Metanephros (tissue), 2 donors: ENCODE measurements at places on chromosomes 13 and 19. TPM values are rescaled to one million over a fixed set of nuclear protein-coding genes. Genes with fewer than 3 reads are reported as not detected.

Gene C19orf18
- total RNA-seq = 0.53 TPM

Gene PRKACA
- total RNA-seq = 76.0 TPM

Gene PCP2
- not detected for total RNA-seq

Gene C3
- 34.5 TPM for total RNA-seq

Gene LYPD5
- total RNA-seq = 0.99 TPM

Gene FFAR2
- 1.5 TPM for total RNA-seq

Gene MEDAG
- total RNA-seq = 3.3 TPM

Gene ACP7
- 0.23 TPM for total RNA-seq

Gene CGB1
- total RNA-seq = not detected

Gene ENOX1
- total RNA-seq = 10.1 TPM

Gene DYRK1B
- 42.7 TPM for total RNA-seq

Gene OR10H1
- not detected for total RNA-seq

Gene SLITRK5
- total RNA-seq = 1.3 TPM

Gene WDR62
- 3.2 TPM for total RNA-seq

Gene ZNF667
- 9.1 TPM for total RNA-seq

Gene CASP14
- total RNA-seq = 0.12 TPM

Gene SIAH3
- total RNA-seq = 0.99 TPM

Gene RNF113B
- not detected for total RNA-seq

Gene FGF21
- total RNA-seq = not detected
